ENCODE measurements at places on chromosomes 7 and 10.

GRCh38 chr10:113340282-113340681 is 212.6 kb upstream of the HABP2 start:
- no peak for DNase-seq

DNA sequence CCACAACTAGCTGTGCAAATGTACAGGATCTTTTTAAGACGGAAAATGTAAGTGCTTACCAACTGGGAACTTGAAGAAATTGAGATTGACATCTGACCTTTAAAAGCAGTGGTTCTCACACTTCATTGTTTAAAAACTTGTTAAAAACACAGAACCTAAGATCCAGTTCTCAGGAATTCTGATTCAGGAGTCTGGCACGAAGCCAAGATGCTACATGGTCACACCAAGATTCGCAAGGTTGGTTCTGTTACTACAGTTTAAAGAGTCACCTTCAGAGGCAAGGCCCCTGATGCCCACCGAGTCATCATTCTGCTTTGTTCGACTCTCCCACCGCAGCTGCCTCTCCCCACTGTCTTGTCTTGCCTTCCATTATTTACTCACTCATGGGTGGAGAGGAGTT is 113.3 kb downstream of the GLI3 start:
- no peak for DNase-seq

GRCh38 chr10:97509120-97509680 is 10.5 kb downstream of the UBTD1 start:
- no peak for DNase-seq

DNA sequence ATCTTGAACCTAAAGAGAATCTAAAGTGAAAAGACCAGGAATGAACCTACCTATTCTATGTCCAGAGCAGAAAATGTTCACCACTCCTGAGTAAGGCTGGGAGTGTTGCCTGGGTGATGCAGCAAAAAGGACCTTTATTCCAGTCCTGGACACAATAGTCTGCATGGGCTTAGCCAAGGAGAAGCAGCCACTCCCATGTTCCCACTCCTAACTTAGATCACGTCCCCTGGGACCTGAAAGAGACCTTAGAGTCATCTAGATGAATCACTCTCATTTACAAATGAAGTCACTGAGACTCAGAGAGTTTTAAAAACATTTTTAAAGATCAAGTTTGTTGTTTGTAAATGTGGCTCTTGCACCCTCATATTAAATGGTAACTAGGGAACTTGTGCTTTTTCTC is 763.4 kb downstream of the KCNMA1 start:
- no peak for DNase-seq

DNA sequence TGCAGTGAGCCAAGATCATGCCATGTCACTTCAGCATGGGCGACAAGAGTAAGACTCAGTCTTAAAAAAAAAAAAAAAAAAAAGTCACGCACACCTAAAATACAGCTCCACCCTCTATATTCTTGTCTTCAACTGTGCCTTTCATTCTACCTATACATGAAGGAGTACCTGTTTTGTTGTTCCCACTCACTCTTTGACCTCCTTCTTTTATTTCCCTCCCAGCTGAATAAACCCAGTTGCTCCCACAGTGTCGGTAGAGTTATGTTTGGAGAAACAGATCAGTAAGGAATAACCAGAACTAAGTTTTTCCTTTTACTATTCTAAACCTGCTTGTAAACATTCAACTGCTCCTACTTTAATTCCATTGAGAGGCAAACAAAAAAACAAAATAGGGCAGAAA is 50.3 kb downstream of the IDE start:
- DNase-seq = no peak

DNA sequence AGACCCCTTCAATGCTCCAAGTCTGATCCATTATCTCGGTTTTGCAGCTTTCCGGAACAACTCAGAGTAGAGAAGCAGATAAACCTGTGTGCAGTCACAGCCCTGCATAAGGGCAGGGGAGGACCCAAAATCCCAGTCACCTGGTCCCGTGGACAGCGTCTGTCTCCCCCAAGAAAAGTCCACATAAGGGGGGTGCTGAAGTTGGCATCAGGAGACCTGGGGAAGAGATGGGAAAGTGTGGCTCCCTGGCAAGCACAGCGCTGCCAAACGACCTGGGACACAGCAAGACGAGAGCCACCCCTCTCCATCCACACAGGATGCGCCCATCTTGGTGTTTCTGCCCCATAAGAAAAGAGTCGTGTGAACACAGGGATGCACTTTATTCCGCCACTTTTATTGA is 27.9 kb downstream of the ASB13 start:
- DNase-seq = no peak

- no peak for DNase-seq
These were observed 22.6 kb upstream of the CREB5 start for GRCh38 chr7:28389504-28390395.

All from NCI-H524 (cell line).